CD8-positive, alpha-beta T cell (primary cell): ENCODE measurements at places on chromosomes 3 and 15.
A peak's percentile ranks its signal among the peaks of the same experiment; 100 is the strongest.

- no peak for DNase-seq
Observed at GRCh38 chr3:141019244-141019643, 31.9 kb upstream of the SPSB4 start.

DNA sequence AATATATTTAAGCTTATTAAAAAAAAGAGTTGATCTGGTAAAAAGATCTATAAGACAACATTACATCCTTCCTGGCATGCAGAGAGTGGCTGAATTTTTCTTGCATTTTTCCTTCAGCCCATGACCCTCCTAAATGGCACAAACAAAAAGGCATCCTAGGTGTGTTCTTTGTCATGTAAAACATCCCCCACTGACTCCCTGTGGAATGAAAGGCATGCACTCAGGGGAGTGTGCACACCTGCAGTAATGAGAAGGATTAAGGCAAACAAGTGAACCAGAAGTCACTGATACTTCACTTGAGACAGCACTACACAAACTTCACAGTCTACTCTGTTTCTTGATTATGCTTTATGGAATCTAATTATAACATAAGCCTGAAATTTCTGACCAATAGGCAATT, 195.0 kb downstream of the RBMS3 start:
- no peak for DNase-seq

DNA sequence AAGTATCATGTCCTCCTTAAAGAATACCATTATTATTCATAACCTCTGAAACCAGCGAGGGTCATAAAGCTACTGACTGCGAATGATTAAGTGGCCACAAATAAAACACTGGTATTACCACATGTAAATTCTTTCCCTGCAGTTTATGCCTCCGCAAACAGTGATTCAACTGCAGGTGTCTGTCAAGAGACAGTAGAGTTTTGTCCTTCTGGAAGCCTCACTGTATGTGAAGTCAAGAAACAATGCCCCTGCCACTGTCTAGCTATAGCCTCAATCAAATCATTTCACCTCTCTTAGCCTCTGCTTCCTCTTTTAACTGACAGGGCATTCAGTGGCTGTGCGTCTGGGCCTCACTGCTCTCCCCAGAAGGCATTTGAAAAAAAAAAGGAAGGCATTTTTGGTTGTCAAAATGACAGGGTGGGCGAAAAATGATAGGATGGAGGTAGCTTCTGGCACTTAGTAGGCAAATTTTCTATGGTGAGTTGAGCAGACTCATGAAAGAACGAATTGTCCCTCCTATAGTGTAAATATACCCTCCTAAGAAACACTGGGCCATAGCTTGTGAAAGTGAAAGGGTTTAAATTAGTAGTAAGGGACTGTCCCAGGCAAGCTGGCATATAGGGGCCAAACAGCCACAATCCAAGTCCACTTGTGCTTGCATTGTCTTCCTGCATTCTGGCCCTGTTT, 66.7 kb downstream of the FILIP1L start:
- no peak for DNase-seq

GRCh38 chr3:172749230-172749965, 1.1 kb upstream of the ECT2 start:
- DNase-seq: no peak

GRCh38 chr3:140103986-140104645, 169.1 kb downstream of the CLSTN2 start:
- DNase-seq: no peak

DNA sequence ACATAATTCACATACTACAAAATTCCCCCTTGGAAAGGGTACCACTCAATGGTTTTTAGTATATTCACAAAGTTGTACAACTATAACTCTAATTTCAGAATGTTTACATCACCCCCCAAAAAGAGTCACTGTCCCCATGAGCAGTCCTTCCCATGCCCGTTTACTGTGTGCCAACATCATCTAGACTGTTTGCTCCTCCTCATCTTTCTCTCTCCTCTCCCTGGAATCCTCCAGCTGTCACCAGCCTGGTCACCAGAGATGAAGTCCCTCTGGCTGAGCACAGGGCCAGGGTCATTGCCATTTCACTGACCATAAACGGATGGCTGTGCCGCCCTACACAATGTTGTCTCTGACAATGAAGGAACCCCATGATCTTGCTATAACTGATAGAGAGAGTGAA, 45.2 kb downstream of the C2CD4B start:
- no peak for DNase-seq

- no peak for DNase-seq
Observed at GRCh38 chr3:30073622-30074021, 532.8 kb upstream of the TGFBR2 start.

GRCh38 chr3:46574881-46575576, 8.9 kb upstream of the LRRC2 start:
- no peak for DNase-seq

- no peak for DNase-seq
Observed at GRCh38 chr3:64748244-64748904, 60.6 kb upstream of the ADAMTS9 start.

- DNase-seq: peak; percentile 17
Observed at GRCh38 chr15:25678500-25678855, 184.6 kb downstream of the ATP10A start.

- no peak for DNase-seq
Observed at GRCh38 chr15:45660231-45660979, 25.6 kb downstream of the SQOR start.

GRCh38 chr15:98548139-98548971, 100.0 kb upstream of the IGF1R start:
- DNase-seq: no peak

GRCh38 chr15:68704496-68705021, 116.1 kb downstream of the ANP32A start:
- no peak for DNase-seq

DNA sequence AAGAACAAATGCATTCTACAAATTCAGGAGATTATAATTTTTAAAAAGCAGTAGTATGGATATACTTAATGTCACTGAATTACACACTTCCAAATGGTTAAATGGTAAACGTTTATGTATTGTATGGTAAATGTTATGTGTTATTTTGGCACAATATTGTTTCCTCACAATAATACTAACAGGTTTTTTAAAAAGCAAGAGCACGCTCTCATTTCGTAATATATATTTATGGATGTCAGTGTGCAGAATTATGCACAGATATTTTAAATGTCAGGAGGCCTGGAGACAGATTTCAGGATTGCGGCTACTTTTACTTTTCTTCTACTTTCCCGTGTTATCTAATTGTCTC, 533 bp downstream of the ZNF445 start:
- DNase-seq: no peak

DNA sequence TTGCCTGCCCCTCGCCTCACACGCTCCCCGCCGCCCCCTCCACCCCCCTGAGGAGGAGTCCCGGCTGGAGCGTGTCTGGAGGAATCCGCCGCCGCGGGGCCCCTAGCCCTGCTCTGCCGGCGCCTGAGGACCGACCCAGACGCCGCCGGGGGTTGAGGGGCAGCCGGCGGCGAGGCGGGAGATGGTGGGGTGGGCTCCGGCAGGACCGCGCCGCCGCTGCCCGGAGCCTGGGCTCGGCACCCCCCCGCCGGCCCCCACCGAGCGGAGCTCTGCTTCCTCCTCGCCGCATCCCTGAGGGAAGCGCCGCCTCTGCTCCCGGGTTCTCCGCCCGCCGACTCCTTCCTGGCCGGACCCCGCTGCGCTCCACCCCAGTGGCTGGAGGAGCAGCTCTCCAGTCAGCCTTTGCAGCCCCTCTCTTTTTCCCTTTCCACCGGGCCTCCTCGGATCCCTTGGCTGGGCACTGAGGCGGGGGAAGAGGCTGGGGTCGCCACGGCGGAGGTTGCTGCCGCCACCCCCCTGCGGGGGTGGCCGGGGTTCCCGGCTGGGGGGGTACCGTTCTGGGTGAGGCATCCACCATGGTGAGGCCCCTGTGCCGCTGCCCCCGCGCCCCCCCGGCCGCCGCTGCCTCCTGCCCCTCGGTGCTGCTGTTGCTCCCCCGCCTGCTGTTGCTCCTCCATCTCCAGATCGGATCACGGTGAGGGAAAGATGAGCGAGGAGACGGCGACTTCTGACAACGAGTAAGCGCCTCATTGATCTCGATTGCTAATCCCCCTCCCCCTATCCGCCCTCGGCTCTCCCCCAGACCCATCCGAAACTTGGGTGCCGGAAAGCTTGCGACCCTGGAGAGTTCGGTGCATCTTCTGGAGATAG, at the start of gene SPRED1:
Gene SPRED1 (plus strand): TSS at position 356 of the 870 bp plus-strand sequence. CDS start 350 bp downstream, at position 706.
- DNase-seq: peak; percentile 33

GRCh38 chr3:184716622-184717398, 4.9 kb upstream of the MAGEF1 start:
- no peak for DNase-seq

DNA sequence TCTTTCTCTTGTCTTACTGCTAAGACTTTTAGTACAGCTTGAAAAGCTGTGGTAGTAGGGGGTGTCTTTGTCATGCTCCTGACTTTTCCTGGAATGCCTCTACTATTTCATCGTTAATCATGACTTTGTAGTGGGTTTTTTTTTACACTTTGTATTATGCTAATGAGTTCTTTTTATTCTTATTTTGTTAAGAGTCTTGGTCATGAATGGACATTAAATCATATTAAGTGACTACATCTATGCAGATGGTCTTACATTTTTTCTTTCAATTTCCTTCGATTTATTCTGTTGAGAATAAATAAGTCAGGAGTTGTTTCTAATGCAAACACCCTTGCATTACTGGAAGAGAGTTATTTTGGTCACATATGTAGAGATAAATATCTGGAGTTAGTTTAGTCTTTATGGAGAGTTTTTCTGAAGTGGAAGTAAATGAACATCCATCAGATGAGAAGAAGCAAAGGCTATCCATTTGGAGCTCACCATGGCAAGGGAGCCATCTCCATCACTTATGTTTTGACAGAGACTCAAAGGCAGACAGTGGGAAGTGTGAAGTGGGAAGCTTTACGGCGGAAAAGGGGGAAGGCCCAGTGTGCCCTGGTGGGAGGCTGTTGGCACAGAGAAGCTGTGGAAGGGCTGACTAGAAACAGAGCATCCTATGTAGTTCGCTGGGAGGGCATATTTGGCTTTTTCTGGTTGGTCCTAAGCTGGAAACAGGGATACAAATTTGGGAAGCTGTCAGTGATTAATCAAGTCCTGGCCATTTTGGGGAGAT, 73.1 kb upstream of the PRR23E start:
- no peak for DNase-seq

DNA sequence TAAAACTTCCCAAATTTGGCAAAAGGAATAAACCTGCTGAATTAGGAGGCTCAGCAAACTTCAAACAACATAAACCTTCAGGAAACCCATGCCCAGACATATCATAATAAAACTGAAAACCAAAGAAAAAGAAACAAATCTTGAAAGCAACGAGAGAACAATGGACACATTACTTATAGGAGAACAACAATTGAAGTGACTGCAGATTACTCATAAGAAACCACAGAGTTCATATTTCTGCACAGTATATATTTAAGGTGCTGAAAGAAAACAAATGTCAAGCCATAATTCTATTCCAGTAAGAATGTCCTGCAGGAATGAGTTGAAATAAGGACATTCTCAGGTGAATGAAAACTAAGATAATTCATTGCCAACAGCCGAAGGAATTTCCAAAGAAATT, 80.8 kb upstream of the PROK2 start:
- DNase-seq: no peak

- DNase-seq: no peak
Observed at GRCh38 chr15:32718821-32719716, 1.3 kb downstream of the GREM1 start.

DNA sequence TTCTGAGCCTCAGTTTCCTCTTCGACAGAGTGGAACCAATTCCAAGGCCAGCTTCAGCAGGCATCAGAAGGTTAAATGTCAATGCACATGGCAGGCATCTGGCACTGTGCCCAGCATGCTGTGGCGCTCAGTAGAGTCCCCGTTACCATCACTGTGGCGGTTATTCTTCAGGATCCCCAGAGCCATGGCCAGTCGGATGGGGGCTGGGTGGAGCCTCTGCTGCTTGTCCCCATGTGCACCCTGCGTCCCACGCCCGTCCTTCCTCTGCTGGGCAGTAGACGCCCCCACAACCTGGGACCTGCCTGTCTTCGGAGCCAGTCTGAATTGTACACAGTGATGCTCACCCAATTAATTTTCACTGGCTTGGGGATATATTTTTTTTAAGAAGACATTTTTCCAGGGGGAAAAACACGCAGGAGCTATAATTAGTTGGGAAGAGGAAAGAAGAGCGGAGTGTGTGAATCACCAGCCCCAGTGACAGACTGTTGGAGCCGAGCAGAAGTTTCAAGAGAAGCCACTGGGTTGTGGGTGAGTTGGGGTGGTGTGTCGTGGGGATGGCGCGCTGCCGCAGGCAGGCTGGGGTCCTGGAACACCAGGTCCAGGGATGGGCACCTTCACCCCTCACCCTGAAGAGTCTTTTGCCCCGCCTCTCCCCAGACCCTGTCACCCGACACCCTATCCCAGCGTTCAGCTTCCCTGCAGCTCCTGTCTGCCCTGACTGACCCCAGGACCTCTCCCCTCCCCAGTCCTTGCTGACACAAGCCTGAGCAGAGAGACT, 26.8 kb upstream of the RPL29 start:
- DNase-seq: no peak

- DNase-seq: no peak
Observed at GRCh38 chr3:170598091-170598502, 12.2 kb upstream of the SLC7A14 start.

- no peak for DNase-seq
Observed at GRCh38 chr15:50365570-50365969, 10.6 kb upstream of the GABPB1 start.

DNA sequence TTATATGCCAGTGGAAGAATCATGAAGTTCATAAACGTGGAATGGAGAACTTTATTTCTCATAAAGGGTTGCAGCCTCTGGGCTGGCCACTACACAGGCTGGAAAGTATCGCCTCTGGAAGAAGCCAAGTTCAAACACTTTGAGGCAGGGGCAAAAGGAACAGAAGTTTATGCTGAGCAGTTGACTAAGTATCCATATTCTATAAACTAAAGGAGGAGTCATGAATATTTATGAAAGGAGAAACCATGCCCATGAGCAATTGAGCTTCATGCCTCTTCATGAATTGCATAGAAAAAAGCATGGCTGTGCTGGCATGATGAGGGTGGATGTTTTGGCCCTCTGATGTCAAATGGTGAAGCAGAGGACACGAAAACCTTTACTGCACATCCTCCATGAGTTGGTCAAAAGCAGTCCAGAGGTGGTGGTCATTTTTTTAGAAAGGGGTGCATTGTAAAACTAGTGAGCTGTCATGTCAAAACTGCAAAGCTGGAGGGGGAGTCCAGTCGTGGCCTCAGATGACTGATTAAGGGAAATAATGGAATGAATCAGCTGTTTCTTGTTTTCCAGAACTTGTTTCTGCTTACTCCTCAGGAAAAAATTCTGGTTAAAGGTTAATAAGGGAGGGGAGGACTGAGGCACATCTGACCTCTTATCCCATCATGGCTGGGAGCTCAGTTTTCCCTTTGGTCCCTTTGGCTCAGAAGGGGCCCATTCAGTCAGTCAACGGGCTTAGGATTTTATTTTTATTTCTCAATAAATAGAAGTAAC, 276.7 kb downstream of the CHL1 start:
- no peak for DNase-seq

GRCh38 chr3:12371525-12372140, 82.8 kb downstream of the PPARG start:
- DNase-seq: no peak

DNA sequence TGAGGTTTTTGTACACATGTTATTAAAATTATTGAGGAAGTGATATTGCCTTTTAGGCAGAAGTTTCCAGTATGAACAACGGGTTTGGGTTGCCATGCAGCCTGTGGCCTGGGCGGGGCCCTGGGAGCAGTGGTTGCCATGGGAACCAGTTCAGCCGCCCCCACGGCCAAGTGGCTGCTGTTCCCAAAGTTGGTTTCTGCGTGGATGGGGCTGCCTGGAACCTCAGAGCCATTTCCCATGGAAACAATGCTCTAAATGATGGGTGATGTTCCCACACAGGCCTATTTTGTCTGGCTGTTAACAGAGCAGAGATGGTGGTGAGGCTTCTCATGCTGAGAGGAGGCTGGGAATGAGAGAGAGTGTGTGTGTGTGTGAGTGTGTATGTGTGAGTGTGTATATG, 19.5 kb downstream of the MRAS start:
- no peak for DNase-seq
